ENCODE measurements at places on chromosomes 4 and X. TPM values are rescaled to one million over a fixed set of nuclear protein-coding genes. Genes with fewer than 3 reads are reported as not detected.

- DNase-seq, result no peak
These were observed 326.0 kb downstream of the FBXW7 start for GRCh38 chr4:152209772-152210493.

GRCh38 chr4:74794382-74795010 is at the start of gene BTC:
Gene BTC (minus strand): TSS chr4:74794523. CDS start chr4:74794325, 198 bp downstream.
- peak; percentile 35 for DNase-seq

DNA sequence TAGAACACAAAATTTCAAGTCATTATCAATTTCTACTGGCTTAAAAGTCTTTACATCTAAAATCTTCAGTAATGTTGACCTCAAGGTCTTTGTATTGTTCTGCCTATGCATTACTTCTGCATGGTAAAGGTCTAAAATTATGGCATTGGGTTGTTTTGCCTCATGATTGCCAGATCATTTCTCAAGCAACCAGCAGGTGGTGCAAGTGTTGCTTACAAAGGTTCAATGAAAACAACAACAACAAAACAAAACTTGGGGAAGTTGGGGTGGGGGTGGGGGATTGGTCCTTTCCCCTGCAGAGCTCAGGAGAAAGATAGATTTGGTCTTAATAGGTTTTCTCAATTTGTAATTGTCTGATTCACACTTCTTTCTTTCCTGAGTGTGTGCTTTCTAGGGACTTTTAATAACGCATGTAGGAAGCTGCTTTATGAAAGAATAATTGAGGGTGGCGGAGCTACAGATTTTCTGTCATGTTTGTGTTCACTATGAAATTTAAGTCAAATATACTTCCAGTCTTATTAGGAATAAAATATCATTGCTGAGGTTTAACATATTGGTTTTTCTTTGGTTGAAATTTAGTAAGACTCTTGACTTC is 145.1 kb downstream of the COL4A5 start:
- DNase-seq, result no peak

- no peak for DNase-seq
These were observed 262.1 kb upstream of the GPC4 start for GRCh38 chrX:133677123-133678063.

The PITX2 gene
- 0.36 TPM for total RNA-seq

The BST1 gene
- total RNA-seq, result 31.8 TPM

The VEGFC gene
- 56.9 TPM for total RNA-seq

All from osteoblast (primary cell).